ENCODE measurements at places on chromosomes 7 and 10.
A peak's percentile ranks its signal among the peaks of the same experiment; 100 is the strongest.

DNA sequence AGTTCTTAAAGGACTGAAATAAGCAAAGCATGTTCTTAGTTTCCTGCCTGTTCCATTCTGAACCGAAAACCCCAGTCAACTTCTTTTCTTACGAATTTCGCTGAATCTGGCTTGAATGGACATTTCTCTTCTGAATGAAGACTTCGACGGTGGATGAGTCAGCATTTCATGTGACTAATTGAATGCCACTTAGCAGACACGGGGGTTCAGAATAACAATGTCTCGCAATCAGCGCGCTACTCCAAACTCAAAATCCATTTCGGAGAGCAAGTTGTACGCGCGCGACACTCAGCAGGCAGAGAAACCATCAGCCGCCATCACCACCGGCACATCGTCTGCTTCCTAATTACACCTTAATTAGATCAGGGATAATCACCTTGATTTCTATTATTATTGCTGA, 239.0 kb upstream of the KLF6 start:
- DNase-seq: no peak

DNA sequence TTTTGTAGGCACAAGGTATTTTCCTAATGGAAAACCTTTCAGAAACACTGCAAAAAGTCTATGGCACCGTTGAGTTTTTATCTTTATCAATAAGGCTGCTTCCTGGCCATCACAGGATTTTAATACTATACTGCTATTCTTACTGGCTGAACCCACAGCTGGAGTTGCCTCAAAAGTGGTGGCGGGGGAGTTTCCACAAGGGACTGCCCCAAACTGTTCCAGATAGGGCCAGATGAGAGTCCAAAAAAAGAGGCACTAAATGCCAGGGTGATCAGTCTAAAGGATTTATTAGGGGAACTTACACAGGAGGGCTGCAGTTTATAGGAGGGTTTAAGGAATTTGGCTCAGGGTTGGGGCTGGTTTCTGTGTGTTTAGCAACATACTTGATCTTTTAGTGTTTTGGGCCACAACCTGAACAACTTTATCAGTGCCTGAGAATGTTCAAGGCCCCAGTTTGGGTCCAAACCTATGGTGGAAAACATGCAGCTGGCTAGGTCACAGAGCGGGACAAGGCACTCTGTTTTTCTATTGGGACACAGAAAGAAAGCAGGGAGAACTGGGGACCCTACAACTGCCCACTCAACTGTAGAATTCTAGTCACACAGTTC, 41.4 kb downstream of the STAM start:
- DNase-seq: no peak

- DNase-seq: no peak
Measured at GRCh38 chr7:129559564-129559963, 52.0 kb upstream of the NRF1 start.

GRCh38 chr10:31272841-31273240, 46.2 kb upstream of the ZEB1 start:
- DNase-seq: no peak

DNA sequence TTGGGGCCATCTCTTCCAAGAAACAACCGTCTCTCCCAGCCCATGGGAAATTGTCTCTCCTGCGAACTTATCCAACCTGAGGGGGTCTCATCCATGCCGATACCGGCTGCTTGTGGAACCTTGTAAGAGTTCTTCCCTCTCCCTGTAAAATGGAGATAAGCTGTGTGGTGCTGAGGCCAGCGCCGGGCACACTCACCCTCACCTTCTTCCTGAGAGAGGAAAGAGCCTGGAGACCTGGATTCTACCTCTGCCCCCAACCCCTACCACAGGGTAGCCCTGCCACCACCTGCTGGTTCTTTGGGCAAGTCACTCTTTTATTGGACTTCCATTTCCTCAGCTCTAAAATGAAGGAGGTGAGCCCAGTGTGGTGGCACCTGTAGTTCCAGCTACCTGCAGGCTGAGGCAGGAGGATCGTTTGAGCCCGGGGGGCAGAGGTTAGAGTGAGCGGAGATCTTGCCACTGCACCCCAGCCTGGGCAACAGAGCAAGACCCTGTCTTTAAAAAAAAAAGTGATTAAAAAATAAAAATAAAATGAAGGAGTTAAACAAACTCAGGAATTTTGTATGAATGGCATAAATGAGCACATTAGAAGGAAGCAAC, 38.4 kb upstream of the PSAP start:
- DNase-seq: no peak

- no peak for DNase-seq
Measured at GRCh38 chr7:156174428-156174827, 362.2 kb upstream of the SHH start.

GRCh38 chr10:78980815-78981214, 88.0 kb upstream of the ZMIZ1 start:
- no peak for DNase-seq

DNA sequence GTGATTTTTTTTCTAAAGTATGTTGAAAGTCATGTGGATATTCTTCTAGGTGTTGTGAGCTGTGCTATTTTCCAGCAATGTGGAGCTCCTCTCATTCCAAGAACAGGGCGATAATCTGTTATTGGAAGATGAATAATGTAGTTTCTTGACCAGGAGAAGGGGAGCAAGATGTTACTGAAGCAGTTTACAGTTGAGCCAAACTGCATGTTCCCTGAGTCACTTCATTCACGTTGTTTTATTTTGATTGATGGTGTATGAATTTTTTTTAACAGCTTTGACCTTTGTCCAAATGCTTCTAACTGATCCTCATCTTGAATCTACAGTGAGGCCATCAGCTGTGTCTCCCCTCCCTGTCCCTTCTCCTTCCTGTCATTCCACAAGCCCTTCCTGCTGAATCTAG, 277.1 kb upstream of the KLF6 start:
- DNase-seq: no peak

DNA sequence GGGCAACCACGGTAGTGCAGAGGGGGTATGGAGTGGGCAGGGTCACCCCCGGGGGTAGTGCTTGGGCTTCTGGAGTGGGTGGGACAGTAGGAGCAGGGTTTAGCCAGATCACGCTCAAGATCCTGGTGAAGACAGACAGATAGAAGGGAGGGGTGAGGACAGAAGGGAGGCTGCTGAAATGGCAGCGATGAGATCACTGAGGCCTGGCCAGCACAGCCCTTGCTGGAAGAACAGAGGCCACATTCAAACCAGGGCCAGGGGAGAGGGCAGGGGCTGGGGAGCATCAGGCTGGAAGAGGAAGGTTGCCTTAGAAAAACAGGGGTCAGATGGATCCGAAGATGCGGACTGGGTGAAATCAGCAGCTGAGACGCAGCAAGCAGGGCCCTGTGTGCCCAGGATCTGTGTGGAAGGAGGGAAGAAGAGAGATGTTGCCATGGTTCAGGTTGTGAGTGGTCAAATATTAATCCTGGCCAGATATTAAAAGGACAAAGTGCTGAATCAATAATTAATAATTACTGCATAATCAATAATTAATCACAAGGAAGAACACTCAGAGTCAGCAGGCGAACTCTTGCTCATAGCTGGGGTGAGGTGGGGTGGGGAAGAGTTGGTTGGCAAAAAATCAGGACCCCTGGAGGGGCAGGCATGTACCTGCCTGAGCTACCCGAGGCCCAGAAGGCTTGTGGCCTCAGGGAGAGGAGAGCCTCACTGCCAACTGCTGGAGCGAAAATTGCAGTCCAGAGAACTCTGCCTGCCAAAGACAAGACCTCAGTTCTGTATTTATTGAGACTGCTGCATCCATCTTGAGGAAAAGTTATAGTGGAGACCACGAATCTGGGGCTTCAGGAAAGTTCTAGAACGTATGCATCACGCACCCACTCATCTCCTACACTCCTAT, 105.7 kb downstream of the GRB10 start:
- no peak for DNase-seq

- DNase-seq: no peak
Measured at GRCh38 chr10:35581655-35582054, 23.5 kb upstream of the GJD4 start.

GRCh38 chr10:80165173-80165572, 32.6 kb downstream of the PLAC9 start:
- no peak for DNase-seq

GRCh38 chr7:43735802-43736603, 6.7 kb upstream of the COA1 start:
- no peak for DNase-seq

DNA sequence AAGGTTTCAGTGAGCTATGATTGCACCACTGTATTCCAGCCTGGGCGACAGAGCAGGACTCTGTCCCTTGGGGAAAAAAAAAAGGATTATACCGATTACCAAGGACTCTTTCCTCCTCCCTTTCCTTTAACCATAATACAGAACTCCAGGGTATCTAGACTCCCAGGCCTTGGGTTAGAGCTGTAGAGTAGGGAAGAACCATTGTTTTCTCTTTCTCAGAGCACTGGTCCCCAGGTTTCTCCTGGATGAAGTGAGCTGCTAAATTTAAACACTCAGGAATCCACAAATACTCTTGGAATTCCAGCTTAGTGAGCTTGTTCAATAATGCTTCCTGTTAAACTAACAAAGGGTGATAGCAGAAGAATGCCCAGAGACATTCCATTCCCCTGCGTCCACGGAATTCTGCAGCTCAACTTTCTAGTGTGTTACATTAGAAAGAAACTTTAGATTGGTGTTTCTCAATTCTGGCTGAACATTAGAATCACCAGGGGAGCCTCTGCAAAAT, 14.6 kb upstream of the RPEL1 start:
- DNase-seq: no peak

DNA sequence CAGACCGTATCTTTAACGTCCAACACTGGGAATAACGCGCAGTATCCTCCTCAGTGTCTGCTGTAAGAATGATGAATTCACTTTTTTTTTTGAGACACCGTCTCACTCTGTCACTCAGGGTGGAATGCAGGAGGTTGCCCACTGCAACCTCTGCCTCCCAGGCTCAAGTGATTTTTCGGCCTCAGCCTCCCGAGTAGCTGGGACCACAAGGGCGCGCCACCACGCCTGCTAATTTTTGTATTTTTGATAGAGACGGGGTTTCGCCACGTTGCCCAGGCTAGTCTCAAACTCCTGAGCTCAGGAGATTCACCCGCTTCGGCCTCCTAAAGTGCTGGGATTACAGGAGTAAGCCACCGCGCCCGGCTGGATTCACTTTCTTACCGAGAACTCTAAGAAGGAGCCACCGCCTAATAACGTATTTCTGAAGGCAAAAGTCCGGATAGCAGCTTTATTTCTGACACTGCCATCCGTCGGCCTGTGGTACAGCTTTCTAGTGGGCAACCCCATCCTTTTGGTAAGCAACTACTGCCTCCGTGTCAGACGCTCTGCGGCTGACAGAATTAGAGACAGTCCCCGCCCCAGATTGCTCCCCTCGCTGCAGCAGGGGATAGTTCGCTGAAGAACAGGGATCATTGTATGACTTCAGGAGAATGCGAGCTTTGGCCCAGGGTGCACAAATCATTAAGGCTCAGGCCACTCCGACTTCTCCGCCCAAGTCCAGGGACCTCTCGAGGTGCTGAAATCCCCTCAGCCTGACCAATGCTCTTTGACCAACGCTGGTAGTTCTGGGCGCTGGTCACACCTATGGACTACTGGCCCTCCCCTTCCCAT, 662 bp downstream of the POLR3A start:
- no peak for DNase-seq

DNA sequence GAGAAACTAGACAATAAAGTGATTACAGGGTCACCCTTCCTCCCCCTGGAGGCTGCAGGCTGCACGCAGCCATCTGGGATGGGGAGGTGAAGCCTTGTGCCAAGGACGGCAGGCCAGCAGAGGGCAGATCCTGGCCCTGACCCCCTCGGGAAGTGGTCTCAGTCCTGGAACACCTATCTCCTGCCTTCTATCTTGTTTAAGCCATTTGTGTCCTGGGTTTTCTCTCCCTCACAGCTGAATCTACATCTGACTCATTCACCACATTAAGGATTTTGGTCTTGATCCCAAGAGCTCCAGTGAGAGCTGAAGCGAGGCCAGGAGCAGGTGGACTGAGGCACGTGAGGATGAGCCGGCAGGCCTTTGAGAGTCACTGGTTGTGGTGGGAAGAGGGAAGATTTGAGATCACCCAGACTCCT, 16.4 kb upstream of the PARP12 start:
- DNase-seq: no peak

DNA sequence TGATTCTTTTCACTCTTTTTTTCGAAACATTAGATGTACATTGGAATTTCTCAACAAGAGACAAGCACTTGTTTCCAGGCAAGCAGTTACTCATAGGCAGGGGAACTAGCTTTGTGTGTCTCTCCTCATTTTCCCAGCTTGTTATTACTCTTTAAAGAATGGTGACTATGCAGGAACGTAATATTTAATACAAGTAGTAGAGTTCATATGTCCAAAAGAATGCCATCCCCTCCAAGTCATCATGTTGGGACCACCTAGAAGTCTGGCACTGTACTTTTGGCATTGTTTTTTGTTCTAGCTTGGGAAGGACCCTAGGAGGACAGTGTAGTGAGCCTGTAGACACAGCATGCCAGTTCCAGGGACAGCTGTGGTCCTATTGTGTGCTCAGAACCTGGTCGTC, 650.7 kb downstream of the INHBA start:
- DNase-seq: no peak

- DNase-seq: no peak
Measured at GRCh38 chr7:132193898-132194297, 382.4 kb downstream of the PLXNA4 start.

GRCh38 chr10:6888434-6888833, 308.4 kb upstream of the PRKCQ start:
- DNase-seq: no peak

DNA sequence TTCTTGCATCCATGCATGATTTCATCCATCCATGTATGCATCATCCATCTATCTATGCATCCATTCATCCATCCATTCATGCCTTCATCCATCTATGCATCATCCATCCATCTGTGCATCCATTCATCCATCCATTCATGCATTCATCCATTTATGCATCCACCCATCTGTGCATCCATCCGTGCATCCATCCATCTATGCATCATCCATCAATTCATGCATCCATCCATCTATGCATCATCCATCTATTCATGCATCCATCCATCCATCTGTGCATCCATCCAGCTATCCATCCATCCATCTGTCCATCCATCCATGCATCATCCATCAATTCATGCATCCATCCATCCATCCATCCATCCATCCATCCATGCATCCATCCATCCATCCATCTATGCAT, 131.3 kb downstream of the DYNC2I1 start:
- no peak for DNase-seq

- no peak for DNase-seq
Measured at GRCh38 chr10:132504501-132505272, 32.9 kb upstream of the INPP5A start.

GRCh38 chr7:36760856-36761762, 36.8 kb upstream of the AOAH start:
- DNase-seq: no peak

DNA sequence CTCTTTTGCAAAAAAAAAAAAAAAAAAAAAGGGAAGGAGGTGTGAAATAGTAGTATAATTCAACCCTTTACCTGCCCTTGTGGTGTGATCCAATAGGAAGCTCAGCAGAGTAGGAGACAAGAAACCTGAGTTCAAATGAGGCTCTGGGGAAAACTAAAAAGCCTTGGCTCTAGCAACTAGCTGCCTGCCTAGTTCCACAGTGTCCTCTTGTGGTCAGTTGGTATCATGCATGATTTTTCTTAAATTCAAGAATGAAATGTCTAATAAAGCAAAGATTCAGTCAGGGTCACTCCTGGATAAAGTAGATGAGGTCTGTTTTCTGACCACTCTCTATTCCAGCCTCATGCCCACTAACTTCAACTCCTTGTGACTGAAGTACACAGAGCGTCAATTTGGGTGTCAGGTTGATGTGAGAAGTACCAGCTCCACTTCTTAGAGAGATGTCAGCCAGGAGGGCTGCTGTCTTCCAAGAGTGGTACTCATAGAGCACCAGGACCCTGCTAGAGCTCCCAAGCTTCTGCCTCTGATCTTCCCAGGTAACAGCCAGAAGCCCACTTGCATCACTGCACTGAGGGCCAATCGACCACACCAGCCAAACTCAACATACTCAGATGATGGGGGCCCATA, 10.5 kb downstream of the LSM5 start:
- DNase-seq: peak; percentile 16

All from muscle of back (tissue), 13 donors.